ENCODE measurements at places on chromosomes 11 and 22.

- peak; percentile 8 for DNase-seq
These were observed 13.4 kb upstream of the GRK2 start for GRCh38 chr11:67252831-67253239.

- DNase-seq = no peak
These were observed 20.4 kb downstream of the MTMR3 start for GRCh38 chr22:29903371-29903770.

DNA sequence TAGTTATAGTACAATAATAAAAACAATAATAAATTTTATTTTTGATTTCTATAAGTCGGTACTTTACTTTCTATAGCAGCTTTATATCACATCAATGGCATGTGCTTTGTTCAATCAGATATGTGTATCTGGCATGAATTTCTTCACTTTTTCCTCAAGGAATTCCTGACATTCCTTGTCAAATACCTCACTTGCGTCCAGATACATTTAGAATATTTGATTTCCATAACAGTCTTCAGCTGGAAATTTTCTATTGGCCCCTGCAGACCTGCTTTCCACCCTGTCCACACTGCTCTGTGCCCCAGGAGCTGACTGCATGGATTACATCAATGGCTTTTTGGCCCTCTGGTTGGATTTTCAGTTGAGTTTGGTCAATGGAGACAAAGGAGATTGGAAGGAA, 93.2 kb downstream of the FAR1 start:
- DNase-seq = no peak

- no peak for DNase-seq
These were observed 10.1 kb upstream of the NEAT1 start for GRCh38 chr11:65412271-65413076.

GRCh38 chr22:35649026-35649553, 844 bp downstream of the APOL6 start:
- no peak for DNase-seq

DNA sequence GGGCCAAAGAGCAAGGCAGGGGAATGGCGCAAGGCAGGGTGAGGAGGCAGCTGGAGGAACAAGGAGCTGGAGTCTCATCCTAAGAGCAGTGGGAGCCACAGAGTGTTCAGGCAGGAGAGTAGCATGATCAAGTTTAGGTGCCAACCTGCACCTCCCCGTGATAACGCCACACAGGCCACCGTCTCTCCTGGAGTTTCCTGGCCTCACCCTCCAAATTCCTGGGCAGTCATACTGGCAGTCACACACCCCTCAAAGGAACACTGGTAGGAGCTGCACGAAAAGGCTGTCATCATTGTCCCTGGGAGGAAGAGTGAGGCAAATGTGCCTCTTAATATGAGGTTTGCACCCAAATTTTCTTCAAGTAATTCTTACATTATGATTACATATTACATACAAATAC, 36.3 kb upstream of the RTL6 start:
- DNase-seq = no peak

GRCh38 chr11:118343248-118343647, 743 bp upstream of the CD3D start:
- DNase-seq = no peak

DNA sequence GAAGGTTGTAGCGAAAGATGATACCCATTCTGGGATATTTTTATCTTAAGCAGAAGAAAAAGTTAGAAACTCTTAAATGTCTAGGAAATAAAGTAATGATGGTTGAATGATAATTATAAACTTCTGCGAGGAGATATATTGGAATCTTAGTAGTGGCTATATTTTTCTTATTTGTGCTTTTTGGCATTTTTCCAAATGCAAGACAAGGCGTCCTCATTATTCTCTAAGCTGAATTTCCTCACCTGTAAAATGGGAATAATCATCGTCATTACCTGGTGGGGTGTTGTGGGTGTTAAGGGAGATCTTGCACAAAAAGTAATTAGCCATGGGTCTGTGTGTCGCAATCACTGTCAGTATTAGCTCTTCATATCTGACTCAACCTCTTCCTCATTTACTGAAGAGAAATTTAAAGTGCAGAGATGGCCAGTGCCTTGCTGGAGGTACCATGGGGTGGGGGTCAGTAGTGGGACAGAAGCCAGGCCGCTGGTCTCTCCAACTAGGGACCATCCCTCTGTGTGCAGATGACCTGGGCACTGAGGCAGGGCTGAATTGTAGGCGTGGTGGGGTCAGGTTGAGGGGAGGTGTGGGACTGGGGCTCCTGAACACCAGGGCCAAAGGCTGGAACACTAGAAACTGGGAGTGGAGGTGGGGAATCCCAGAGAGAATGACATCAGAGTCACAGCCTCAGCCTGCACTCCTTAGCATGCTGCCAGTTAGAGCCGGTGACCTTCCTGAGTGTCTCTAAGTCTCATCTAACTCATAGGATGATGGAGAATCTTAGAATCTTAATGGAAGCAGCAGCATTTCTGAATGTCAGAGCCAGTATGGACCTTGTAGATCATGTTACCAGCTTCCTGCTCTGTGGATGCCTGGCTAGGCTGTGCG, 4.1 kb downstream of the PITPNM1 start:
- no peak for DNase-seq

DNA sequence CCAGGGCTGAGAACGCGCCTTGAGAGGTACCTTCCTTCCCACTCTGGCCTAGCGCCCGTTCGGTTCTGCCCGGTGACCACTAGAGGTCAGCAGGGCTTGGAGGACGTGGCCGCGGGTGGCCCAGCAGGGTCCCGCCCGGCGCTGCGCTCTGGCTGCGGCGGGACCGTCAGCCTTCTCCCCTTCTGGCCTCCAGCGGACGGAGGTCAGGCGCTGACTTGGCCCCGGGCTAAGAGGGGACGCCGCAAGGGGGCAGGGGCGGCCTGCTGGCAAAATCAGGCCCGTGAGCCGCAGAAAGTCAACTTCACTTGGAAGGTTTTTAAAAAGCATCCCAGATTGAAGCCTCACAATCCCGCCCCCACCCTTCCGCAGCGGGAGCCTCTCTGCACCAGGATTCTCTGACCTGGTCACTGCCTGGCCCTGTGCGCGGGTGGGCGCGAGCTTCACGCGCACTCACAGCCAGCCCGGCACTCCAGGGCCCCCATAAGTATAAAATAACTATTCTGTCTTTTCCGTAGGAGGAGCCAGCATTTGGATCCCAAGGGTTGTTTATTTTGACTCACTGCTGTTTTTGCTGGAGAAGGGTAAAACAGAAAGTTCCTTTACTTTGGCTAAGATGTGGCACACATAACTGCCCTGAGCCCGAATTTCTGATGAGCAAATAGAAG, 23.2 kb upstream of the ZBTB16 start:
- DNase-seq = peak; percentile 62
